H1 (cell line): ENCODE measurements at places on chromosomes 13 and 19.
A peak's percentile ranks its signal among the peaks of the same experiment; 100 is the strongest.

GRCh38 chr19:5204212-5204611, 136.4 kb downstream of the PTPRS start:
- DNase-seq, result no peak

DNA sequence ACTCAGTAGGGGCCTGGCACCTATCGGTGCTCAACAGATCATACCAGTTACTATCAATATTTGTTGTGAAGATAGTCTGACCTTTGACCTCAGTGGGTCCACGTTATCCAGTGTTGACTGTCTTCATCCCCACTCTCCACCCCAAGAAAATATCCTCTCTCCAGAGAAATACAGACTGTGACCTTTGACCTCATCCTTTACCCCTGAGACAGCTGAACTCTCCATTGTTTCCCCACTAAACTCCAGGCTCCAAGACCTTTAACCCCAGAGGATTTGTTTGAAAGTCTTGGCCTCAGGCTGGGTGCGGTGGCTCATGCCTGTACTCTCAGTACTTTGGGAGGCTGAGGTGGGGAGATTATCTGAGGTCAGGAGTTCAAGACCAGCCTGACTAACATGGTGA, 22.6 kb upstream of the PPP5C start:
- DNase-seq, result no peak

GRCh38 chr19:1612114-1613086, 7.1 kb upstream of the UQCR11 start:
- DNase-seq, result no peak

DNA sequence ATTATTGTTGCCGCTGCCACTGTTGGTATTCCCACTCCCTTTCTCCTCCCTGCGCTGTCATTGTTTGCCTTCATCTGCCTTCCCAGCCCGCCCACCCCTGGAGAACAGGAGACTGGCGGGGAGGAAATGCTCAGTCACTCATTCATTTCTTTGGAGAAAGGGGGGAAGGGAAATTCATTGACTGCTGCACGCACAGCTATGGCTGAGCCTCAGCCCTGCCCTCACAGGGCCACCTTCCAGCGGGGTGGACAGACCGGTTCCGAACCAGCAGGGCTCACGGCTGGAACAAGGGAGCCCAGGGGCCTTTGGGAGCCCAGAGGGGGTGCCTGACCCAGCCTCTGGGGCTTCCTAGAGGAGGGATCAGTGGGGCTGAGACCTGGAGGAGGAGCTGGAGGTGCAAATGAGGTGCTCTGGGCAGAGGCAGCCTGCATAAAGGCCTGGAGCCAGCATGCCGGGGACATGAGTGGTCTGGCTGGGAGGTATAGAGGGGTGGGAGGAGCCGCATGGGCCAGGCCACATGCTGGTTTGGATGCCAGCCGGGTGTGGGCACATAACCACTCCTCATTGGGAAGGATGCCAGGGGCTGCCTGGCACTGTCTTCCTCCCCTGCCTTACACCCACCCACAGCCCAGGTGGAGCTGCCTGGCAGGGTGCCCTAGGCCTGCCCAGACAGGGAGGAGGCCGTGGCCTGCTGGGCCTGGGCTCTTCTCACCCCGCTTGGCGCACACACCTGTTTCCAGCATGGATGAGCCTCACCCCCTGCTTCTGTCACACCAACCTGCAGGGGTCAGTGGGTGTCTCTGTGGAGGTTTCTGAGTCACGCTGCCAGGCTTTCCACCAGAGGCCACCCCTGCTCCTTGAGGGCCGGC, 26.8 kb downstream of the PPP5C start:
- peak; percentile 62 for DNase-seq

DNA sequence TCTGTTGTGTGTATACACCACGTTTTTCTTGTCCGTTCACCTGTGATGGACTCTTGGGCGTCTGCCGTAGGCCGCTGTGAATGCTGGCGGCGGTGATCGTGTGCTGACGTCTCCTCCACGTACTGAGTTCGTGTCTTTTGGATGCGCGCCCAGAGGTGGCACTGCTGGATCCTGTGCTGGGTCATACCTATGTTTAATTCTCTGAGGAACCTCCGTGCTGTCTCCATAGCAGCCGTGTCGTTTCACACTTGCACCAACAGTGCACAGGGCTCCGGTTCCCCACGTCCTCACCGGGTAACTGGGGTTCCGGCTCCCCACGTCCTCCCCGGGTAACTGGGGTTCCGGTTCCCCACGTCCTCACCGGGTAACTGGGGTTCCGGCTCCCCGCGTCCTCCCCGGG, 56.2 kb downstream of the ATP11A start:
- DNase-seq, result no peak
